D721Med (cell line): ENCODE measurements at places on chromosomes 5 and 9.
A peak's percentile ranks its signal among the peaks of the same experiment; 100 is the strongest.

GRCh38 chr5:179607160-179607931 is 16.1 kb downstream of the HNRNPH1 start:
- DNase-seq, result no peak

- DNase-seq, result peak; percentile 25
Observed at GRCh38 chr5:124790895-124791732, 44.7 kb upstream of the ZNF608 start.

DNA sequence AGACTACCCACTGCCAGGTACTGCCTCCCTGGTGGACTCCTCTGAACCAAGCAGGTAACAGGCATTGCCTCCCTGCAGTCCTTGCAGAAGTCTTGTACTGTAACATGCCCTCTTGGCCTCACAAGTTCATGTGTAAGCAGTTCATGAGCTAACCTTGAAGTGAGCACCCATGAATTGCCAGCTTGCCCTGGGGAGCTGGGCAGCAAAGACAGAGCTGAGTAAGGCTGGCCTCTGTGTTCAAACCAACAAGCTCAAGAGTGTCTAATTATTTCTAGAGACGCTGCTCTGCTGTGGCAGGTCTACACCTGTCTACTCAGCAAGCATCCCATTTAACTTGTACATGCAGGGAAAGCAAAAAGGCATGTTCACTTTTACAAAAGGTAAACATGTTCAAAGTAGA is 113.5 kb downstream of the FEM1C start:
- no peak for DNase-seq

GRCh38 chr5:35436400-35437057 is 181.1 kb upstream of the SPEF2 start:
- DNase-seq, result no peak

DNA sequence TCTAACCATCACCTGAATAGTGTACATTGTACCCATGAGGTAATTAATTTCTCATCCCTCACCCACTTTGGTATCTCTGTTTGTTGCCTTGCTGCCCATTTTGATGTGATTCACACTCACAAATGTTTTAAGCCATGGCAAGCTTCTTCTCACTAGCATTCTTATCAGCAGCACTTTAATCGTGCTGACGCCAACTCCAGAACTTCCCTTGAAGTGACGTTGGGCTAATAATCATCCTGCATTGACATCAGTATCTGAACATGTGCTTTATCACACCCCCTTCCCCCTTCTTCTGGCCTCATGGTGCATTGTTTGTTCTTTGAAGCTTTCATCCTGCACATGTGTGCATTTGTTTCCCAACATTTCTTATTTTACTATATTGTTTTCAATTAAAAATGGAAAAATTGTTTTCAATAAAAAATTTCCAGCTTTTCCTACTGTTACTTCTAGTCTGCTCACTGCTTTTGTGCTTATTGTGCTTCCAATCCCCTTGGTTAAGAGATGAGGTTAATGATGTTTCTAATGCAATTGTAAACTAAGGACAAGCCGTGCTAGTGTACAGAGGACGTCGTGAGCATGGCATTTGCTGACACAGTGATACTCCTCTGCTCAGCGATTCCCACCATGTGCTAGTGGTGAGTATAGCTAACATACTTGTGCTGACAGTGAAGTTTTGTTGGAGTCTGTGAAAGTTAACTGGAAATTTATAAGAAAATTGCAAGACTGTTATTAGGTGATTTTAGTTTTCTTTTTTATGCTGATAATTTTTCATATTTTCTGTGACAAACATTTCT is 238.5 kb downstream of the KDM4C start:
- DNase-seq, result no peak

- no peak for DNase-seq
Observed at GRCh38 chr9:14693251-14693861, at the start of gene ZDHHC21. Gene ZDHHC21, minus strand, starts transcription at chr9:14693432. Its CDS starts 19,092 bp downstream, at chr9:14674340.

DNA sequence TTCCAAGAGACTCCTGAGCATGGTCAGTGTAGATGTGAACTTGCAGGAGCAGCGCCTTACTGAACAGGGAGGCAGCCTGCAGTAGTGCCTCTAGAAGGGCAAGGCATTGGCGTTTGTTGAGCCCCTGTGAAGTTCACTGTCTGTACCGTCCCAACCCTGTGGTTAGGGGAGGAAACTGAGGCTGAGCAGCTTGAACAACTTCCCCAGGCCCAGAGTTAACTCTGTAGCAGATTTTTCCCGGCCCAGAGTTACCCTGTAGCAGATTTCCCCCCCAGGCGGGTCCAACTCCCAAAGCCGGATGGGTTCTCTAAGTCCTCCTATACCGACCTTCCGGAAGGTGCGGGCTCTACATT is 9.6 kb downstream of the LMX1B start:
- peak; percentile 12 for DNase-seq

DNA sequence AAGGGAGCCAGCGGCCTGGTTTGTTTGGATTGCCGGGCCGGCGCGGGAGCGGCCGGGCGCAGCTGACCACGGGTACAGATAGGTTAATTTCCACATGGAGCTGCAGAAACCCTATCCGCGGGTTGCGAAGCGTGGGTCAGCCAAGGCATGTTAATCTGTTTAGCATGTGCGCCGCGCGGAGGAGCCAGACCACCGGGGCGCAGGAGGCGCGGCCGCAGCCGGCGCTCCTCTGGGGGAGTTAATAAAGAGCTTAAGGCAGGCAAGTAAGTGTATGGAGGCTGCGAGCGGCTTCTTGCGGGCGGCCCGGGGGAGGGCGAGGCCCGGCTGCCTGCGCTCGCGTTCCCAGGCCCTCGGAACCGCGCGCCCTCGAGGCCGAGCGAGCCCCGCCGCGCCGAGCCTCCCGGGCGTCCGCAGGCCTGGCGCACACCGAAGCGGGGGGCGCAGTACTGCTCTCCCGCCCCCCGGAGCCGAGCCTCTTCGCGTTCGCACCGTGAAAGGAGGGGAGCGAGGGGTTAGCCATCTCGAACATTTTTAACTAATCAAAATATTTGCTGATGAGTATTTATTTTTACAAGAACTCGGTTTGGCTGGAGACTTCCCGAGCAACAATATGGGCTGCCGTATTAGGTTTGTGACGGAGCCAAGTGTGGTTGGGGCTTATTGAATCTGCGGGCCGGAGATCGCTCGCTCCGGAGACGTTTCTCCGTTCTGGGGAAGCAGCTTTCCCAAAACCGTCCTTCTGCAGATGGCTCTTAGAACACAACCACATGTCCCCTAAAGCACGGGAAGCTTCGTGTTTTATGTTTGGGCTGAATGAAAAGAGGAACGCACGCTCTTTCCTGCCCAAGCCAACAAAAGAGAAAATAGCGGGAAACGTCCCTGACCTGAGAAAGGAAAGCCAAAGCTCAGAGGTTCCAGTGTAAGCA is 28.8 kb downstream of the FOXD1 start:
- DNase-seq, result peak; percentile 29

DNA sequence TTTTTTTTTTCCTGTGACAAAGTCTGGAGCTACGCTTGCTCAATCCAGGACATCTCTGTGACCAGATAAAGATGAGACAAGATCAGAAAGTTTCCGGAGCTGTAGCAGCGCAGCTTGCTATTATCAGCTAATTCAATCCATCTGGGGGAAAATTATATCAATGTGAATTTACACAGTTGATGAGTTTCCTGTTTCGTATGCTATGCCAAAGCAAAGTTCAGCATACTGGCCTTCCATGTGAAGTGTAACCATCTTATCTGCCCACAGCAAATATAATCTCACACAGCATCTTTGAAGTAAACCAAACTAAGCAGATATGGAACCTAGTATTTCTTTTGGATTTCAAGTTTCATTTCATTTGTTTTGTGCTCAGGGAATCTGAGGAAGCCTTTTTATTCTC is 1767.7 kb downstream of the EFNA5 start:
- DNase-seq, result no peak

- DNase-seq, result no peak
Observed at GRCh38 chr5:110752953-110753352, 14.1 kb downstream of the SLC25A46 start.

- no peak for DNase-seq
Observed at GRCh38 chr5:132254321-132254977, 3.0 kb upstream of the PDLIM4 start.

DNA sequence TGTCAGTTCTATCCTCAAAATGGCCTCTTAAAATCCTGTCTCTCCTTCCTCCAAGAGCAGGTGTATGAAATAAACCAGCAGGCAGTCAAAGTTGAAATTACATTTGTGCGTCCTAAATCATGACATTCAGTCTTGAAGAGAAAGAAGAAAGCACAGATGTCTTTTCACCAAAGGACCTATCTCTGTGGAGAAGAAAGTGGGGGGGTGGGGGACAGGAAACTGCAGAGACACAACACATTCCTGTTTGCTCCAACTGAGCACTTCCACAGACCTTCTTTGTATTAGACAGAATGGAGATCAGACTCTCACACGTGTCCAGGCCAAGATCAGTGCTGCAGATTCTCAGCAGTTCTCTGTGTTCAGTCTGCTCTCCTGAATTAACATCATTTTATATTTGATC is 471.9 kb upstream of the RGMB start:
- DNase-seq, result no peak

GRCh38 chr5:74608736-74609601 is 31.6 kb downstream of the ENC1 start:
- DNase-seq, result no peak

DNA sequence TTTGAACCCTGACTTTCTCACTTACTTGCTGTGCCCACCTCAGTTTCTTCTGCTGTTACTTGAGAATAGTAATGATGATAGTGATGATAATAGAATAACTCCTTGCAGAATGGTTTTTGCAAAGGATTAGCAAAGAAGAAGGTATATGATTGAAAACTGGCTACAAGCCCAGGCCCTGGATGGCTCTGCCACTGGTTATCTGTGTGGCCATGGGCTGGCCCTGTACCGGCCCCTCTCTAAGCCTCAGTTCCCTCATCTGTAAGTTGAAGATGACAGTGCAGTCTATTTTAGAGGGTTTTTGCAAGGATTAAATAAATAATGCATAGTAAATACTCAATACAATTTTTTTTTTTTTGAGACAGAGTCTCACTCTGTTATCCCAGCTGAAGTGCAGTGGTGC is 6.2 kb downstream of the TTLL11 start:
- DNase-seq, result no peak

DNA sequence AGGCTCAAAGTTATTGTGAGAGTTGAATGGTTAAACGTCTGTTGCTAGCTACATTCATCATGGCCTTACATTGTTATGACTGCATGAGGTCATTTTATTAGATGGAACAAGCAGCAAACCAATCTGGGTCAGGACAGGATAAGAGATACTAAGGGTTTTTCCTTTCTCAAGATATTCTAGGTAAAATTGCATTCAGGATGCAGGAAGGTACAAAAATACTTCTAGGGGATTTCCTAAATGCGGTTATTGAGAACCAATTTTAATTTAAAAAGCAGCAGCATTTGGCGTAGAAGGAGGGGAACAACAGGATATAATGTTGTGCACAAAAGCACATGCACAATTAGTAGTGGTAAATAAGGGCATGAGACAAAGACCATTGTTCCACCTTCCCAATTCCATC is 39.2 kb upstream of the LURAP1L start:
- DNase-seq, result no peak

DNA sequence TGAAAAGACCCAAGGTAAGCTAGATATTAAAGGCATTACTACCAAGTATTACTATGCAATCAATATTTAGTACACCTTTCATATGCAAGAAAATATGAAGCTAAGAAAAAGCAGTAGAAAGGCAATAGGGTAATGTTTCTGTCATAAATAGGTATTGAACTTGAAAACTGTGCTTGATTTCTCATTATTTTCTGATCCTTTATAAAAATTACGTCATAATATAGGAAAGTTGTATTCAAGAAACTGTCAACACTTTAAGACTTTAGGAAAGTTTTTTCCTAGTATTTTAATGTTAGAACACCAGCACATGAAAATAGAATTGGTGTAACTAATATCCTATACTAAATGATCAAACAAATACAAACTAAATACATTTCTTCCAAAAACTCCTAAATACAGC is 133.2 kb downstream of the EDIL3 start:
- DNase-seq, result no peak

DNA sequence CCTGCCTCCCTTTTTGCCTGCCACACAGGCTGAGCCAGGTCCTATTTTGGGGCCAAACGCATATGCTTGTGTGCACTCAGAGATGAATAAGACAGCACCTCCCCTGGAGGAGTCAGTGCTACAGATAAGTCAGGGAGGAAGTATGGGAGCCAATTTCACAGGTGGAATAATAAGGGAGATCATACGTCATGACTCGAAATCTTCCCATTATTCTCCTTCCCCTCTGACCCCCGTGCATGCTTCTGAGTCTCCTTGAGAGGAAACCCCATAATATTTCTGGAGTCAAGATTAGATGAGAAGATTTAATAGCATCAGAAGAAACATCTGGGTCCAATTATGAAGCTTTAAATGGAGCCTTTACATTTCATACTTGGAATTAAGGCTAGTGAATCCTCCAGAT is 15.1 kb upstream of the ZCCHC7 start:
- DNase-seq, result no peak

- DNase-seq, result no peak
Observed at GRCh38 chr9:20620650-20621470, 1.4 kb downstream of the MLLT3 start.

DNA sequence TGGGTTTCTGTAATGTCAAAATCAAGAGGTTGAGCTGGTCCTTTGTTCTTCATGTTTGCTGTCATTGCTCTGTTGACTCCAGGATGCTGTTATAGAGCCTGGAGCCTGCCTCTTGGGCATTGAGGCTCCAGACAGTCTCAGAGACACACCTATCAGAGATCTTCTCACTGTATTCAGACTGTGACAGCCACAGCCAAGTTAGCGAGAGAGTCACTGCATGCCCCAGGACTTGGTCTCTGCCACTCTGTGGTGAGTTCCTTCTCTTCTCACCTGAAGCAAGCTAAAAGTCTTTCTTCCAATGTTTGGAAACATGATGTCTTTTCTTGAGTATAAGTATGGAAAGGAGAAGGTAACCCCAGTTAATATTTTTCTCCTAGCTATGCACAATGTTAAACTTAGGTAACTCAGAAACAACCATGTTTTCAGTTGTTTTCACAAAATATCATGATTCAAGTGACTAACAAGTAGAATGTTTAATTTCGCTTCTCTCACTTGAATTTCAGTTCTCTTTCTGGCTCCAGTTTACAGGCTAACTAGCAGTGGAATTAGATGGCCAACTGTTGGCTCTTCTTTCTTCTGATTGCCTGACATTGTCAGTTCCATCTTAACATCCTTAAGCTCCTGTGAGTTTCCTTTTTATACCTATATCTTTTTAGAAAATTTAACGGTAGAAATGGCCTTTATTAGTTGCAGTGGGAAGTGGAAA is 20.6 kb upstream of the ZFYVE16 start:
- no peak for DNase-seq

GRCh38 chr5:113652161-113652560 is 138.7 kb downstream of the YTHDC2 start:
- no peak for DNase-seq

GRCh38 chr5:38776149-38776896 is 69.5 kb upstream of the OSMR start:
- no peak for DNase-seq
